Midbrain (tissue), 1 donor: ENCODE measurements at places on chromosomes 6 and 20.

DNA sequence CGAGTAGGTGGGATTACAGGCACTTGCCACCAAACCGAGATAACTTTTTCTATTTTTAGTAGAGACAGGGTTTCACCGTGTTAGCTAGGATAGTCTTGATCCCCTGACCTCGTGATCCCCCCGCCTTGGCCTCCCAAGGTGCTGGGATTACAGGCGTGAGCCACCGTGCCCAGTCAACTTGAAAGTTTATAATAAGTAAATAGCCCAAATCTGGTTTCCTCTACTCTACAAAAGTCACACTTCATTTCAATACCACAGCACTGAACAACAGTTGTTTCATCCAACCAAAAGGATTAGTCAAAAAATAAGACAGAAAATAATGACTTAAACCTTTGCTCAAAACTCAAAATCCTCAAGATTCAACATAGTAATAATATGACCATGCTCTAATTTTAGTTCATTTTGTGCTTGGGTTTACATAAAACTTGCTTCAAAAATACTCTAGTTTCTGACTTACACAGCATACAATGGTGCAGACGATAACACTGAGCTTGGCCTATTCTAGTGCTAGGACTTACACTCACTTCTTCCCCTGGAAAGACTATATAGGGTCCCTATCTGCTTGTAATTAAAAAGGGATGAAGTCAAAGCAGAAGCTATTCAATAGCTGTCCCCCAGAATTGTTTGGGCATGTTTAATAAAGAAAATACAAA lies 56.7 kb downstream of the NT5E start:
- no peak for DNase-seq

- no peak for DNase-seq
Measured at GRCh38 chr20:41101660-41102059, 35.7 kb upstream of the PLCG1 start.

GRCh38 chr6:54578261-54578660 lies 268.3 kb upstream of the FAM83B start:
- DNase-seq, result no peak

DNA sequence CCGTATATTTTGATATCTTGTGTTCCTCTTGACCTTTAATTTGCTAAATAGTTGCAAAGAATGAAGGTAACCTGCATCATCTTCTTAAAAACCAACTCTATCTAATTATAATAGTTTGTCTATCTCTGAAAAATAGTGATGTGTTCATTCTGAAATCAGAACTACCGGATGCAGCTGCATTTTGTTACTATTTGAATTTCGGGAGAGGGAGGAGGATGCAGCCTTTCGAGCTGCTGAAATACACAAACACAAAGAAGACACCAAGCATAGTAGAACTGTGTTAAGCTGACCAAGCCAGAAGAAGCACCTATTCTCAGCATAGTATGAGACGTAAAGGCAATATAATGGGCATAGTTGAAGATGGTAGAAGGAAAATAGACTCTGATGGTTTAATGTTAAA lies 33.1 kb downstream of the PTPN1 start:
- DNase-seq, result no peak

DNA sequence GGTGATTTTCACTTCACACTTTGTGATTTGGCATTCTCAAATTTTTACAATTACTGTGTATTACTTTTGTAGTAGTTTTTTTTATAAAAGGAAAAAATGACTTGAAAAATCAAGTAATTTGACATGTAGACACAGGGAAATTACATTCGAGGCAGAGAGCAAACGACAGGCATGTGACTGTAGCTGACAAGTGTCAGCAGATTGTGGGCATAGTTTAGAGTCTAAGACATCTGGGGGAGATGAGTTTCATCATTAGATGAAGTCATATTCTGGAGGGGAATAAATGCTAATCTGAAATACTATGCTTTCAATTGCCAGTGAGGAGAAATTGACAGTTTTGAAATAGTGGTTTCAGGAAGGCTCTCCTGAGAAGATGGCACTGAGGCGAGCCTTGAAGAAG lies 126.0 kb downstream of the MTHFD1L start:
- no peak for DNase-seq

DNA sequence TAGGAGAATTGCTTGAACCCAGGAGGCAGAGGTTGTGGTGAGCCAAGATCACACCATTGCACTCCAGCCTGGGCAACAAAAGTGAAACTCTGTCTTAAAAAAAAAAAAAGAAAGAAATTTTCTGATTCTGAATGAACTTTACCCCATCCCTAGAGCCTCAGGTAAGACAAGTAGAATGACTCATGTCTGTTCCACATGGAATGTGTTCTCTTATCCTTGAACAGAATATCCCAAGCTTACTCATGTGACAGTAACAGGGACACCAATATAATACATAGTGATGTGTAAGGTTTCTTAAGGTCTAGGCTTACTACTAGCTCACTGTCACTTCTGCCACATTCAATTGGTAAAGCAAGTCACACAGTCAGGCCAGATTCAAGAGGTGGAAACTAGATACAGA lies 219.6 kb upstream of the BTBD3 start:
- DNase-seq, result no peak

- DNase-seq, result no peak
Measured at GRCh38 chr6:156876302-156876701, 99.1 kb downstream of the ARID1B start.

GRCh38 chr6:161511447-161512095 lies 237.7 kb upstream of the AGPAT4 start:
- no peak for DNase-seq

GRCh38 chr20:1823450-1823844 lies 71.8 kb upstream of the SIRPA start:
- DNase-seq, result no peak

DNA sequence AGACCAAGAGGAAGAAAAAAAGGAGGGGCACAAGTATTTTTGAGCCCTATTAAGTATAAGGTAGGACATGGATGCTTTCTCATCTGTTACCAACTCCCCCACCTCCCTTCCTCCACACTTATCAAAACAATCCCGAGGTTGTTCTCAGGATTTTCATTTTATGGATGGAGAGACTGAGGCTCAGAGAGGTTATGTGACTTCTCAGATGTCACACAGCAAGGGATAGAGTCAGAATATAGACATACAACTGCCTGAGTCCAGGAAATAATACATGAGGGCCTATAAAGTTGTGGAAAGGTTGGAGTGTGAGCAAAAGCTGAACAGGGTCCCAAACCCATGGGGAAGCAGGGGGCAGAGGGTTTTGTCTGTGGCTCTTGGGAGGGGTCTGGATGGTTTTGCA lies 19.3 kb downstream of the KCNK17 start:
- no peak for DNase-seq

DNA sequence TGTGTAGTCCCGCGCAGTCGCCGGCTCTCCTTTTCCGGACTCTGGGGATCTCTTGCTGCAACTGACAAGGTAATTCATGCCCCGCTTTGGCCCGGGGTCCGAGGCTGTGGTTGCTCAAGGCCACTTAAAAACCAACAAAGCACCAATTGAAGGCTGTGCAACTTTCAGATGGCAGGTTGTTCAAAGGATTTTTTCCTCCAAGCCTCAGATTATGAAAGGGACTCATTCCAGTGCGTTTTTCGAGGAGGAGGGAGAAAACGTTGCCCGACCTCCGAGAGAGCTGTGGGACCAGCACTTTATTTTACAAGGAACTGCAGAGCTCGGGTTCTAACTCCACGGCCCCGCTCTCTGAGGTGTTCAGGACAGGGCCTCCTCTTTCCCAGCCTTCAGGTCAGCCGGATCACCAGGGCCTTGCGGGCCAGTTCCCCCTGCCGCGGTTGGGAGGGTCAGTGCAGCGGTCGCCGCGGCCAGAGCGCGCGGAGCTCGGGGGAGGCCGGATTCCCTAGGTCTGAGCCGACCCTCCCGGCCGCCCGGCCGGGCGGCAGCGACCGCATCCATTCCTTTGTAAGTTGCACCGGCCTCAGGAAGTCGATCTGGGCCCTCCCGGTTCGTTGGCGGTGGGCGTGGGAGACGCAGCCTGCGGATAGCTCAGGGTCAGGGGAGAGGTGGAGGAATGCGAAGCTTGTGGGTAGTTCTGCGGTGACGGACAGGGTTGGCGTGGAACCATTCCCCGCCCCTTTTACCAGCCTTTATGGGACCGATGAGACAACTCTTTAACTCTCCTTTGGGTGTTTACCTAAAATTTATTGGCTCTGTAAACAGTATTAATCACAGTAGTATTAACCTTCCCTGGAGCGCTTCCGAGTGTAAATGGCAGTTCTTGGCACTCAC lies 1.6 kb downstream of the UTRN start:
- no peak for DNase-seq

DNA sequence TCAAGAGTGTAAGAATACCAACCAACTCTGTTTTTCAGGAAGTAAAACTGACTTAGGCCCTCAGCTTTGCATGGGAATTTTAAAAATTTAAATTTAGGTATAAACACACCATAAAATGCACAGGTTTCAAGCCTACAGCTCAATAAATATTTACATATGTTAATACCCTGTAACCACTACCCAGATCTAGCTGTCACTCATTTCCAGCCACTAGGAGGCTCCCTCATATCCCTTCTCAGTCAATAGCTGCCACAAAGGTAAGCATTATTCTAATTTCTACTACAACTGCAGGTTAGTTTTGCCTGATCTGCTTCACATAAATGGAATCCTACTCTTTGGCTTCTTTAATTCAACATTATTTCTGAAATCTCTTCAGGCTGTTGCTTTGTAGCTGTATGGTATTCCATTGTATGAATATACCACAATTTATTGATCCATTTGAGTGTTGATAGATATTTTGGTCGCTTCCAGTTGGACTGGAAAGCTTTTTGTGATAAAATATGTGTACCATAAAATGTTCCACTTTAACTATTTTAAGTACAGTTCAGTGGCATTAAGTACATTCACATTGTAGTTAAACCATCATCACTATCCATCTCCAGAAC lies 32.5 kb upstream of the MEI4 start:
- peak; percentile 3 for DNase-seq

- no peak for DNase-seq
Measured at GRCh38 chr6:137863091-137863797, 3.8 kb upstream of the TNFAIP3 start.

GRCh38 chr20:44745598-44746366 lies at the start of gene KCNK15:
Gene KCNK15, plus strand, starts transcription at chr20:44745865. Its CDS starts 46 bp downstream, at chr20:44745911.
- no peak for DNase-seq

GRCh38 chr6:40996591-40997233 lies 42.3 kb downstream of the UNC5CL start:
- no peak for DNase-seq

DNA sequence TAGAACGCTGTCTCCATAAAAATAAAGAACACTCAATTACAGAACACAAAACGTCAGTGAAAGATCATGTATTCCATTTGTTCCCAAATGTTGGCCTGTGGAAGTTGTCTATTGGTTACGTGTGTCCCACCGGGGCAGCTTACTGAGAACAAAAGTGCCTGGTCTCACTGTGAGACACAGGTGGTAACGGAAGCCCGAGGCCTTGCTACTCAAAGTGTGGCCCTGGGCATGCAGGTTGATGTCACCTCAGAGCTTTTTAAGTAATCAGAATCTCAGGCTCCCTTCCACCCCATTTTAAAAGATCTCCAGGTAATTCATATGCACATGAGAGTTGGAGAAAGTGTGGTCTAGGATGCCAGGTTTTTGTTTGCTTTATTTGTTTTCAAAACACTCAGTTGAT lies 422.5 kb upstream of the OPRM1 start:
- no peak for DNase-seq

- DNase-seq, result peak; percentile 23
Measured at GRCh38 chr6:4281341-4282293, 146.2 kb upstream of the ECI2 start.

DNA sequence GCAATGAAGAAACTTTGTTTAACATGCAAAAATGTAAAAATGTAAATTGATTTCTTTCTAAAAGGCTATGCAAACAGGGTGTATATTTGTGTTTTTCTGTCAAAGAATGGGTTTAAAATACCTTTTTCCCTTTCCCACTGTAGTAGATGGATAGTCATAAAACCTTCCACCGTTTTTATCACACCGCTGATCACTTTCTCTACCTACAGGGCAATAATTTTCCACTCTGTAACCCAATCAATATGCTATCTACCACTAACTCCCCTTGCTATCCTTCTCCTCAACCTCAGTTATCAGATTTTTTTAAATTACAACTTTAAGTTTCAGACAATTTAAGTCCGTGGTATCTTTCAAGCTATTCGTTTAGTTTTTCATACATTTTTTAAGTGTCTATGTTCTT lies 91.4 kb upstream of the ARID1B start:
- no peak for DNase-seq

GRCh38 chr20:63020681-63021080 lies 13.9 kb upstream of the BHLHE23 start:
- DNase-seq, result no peak

- DNase-seq, result no peak
Measured at GRCh38 chr6:108947114-108947854, 99.1 kb downstream of the ARMC2 start.

- no peak for DNase-seq
Measured at GRCh38 chr6:108648191-108648590, 87.5 kb downstream of the FOXO3 start.

- no peak for DNase-seq
Measured at GRCh38 chr20:46030284-46031013, 1.4 kb downstream of the SLC12A5 start.

DNA sequence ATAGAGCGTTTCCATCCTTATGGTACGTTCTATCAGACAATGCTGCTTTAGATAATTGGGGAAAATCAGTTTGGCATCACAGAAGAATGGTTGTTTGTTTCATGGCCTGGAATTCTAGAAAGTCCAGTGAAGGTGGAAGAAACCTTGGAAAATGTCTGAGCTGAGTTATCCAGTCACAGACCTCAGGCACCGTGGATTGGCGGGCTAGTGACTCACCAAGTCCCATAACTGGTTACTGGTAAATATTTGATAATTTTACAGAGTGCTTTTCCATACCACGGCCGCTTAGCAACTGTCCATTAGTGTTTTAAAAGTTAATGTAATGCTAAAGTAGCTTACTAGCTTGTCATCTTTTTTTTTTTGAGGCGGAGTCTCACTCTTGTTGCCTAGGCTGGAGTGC lies 99.4 kb downstream of the SLC35B3 start:
- DNase-seq, result no peak

DNA sequence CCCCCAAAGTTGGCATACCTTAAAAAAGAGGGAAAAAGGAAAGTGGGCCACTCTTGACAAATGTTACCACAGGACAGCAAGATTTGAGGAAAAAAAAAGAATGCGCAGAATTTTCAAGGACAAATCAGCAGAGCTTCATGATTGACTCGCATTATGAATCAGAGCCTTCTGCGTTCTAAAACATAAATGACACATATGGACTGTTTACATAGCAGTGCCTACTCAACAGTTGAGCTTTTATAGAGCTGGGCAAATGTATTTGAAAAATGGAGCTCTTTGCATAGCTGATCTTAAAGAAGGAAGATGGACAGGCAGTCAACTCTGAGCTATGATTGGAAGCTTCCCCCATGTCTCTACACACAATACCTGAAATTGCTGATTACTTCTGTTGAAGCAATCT lies 213.2 kb upstream of the NT5E start:
- no peak for DNase-seq

GRCh38 chr20:4571759-4572531 lies 149.8 kb upstream of the PRND start:
- DNase-seq, result no peak

GRCh38 chr20:34948030-34948429 lies 7.6 kb downstream of the GSS start:
- no peak for DNase-seq
